Stimulated activated CD8-positive, alpha-beta memory T cell treated with anti-CD3 and anti-CD28 coated beads, Interleukin-4, amount 100 ng/mL, for 1 hour (primary cell): ENCODE measurements at places on chromosomes 5 and 9.

- no peak for DNase-seq
Measured at GRCh38 chr5:152560512-152561137, 155.5 kb upstream of the NMUR2 start.

- no peak for DNase-seq
Measured at GRCh38 chr5:61311056-61311610, 20.9 kb upstream of the ZSWIM6 start.

- DNase-seq, result no peak
Measured at GRCh38 chr5:147417135-147417813, 92.6 kb downstream of the DPYSL3 start.

GRCh38 chr9:121972501-121972981 is 120.6 kb downstream of the TTLL11 start:
- no peak for DNase-seq

DNA sequence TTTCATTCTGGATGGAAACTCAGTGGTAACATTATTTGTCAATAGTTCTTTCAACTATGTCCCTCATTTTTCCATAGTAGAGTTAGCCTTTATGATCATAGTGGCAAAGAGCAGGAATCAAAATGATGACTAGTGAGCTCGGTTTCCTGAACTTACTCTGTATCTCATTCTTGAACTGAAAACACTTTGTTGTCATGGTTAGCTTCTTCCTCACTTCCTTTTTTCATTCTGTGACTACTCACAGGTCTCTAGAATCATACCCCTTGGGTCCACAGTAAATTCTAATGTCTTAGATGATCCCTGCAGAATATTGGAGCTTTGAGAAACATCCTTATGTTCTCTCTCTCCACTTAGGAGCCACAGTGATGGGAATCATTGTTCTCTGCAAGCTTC is 29.4 kb upstream of the RECK start:
- no peak for DNase-seq

- DNase-seq, result no peak
Measured at GRCh38 chr5:68057191-68057590, 158.4 kb upstream of the PIK3R1 start.

DNA sequence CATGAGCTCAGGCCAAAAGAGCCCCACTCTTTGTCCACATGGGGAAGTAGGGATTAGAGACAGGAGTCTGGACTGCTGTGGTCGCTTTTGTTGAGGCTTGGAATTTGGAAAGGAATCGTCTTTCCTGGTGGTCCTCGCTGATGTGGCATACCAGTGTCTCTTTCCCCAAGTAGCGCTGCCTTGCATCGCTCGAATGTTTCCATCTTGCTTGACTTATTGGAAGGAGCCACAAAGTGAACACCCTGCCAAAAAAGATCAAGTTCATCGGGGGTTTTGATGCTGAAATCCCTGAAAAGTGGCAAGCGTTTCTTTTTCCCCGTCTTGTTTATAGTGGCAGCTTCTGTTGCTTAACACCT is 161.3 kb downstream of the MACROH2A1 start:
- DNase-seq, result no peak

DNA sequence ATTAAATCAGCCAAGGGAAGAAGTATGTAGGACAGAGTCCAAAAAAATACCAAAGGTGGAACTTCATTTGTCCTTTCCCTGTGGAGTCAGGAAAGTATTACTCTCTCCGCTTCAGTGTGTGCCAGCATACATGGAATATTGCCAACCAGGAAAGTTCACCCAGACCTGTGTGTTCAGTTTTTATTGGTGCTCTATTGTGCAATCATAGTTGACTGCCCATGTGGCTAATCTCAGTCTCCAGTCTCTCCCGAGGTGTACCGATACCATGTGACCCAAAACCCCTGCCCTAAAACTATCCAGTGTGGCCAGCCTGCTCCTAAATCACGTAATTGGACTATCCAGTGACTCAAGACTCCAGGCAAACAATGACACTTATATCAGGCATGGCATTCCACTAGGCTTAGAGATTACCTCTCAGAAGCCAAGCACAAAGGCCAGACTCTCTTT is 38.8 kb downstream of the NFX1 start:
- DNase-seq, result no peak

DNA sequence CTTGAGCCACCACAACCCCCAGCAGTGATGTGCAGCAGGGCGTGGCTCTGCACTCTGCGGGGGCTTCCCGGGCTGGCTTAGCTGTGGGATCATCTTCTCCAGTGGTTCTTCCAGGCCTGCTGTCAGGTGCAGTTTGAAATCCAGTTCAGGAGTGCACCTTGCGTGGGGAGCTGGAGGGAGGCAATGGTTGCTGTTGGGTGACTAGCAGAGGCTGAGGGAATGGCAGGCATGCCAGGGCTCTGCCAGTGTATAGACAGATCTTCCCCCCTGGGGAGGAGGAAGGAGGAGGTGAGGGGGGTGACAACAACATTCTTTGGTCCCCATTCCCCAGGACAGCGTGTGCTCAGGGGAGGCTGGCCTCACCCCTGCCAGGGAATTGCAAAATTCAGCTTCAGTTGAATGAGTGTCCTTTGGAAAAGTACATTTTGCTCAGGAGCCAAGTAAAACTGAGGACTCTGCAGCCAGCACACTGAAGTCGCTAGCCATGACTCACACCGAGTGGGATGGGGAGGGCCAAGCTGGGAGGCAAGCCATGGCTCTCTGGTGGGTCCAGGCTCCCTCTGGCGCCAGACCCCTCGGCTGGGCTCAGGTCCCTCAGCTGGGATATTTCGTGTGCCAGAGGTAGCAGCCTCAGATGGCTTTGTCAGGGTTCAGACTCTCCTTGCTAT is 35.0 kb downstream of the ERGIC1 start:
- DNase-seq, result no peak

GRCh38 chr5:149001162-149001561 is 61.7 kb downstream of the SH3TC2 start:
- no peak for DNase-seq

DNA sequence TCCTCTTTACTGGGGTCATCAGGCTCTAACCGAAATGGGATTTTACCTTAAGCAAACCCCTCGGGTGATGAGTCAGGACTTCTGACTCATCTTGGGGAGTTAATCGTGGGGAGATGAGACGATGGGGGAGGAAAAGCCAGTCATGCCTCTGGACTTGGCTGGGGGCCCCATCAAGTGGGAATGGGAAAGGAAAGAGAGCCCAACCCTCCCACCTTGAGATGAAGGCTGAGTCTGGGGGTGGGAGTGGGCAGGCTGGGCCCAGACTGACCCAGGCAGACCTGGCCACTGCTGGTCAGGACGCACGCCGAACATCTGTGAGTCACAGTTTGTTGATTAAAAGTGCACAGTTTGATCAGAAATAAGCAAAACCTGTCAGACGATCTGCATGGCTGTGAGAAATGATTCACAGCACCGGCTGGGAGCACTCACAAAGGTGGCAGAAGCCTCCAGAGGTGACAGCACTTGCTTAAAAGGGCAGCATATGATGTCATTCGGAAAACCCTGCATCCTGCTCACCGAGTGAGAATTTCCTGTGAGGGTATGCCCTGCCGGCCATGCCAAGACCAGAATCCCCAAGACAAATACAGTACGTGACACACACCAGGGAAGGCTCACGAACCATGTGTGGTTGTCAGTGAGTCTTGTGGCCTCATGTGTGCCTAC is 50.0 kb upstream of the SLC25A51 start:
- DNase-seq, result no peak

DNA sequence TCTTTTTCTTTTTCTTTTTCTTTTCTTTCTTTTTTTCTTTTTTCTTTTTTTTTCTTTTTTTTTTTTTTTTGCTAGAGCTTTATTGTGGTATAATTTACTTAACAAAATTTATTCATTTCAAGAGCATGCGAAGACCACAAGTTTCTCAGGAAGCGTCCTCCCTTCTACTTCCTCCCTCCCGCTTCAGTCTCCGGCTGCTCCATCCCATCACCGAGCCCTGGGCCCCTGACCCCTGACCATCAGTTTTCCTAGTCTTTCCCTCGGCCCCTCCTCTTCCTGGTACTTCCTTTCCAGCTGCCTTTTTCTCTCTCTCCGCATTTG is 34.7 kb downstream of the C9orf152 start:
- no peak for DNase-seq

DNA sequence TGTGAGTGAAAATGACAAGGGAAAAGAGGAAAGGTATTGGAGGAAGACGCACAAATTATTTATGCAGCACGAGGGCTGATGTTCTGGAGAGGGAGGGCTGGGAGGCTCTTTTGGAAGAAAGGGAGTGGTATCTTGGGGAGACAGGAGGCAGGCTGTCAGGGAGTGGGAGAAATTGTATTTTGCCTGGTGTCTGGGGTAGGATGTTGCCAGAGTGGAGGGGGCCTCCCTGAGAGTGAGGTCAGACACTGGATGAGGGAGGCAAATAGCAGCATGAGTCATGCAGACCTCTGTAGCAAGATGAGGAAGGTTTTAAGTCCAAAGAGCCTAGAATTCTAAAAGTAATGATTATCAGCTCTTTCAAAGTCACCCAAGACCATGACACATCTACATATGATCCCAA is 158.0 kb downstream of the DMRT2 start:
- no peak for DNase-seq

DNA sequence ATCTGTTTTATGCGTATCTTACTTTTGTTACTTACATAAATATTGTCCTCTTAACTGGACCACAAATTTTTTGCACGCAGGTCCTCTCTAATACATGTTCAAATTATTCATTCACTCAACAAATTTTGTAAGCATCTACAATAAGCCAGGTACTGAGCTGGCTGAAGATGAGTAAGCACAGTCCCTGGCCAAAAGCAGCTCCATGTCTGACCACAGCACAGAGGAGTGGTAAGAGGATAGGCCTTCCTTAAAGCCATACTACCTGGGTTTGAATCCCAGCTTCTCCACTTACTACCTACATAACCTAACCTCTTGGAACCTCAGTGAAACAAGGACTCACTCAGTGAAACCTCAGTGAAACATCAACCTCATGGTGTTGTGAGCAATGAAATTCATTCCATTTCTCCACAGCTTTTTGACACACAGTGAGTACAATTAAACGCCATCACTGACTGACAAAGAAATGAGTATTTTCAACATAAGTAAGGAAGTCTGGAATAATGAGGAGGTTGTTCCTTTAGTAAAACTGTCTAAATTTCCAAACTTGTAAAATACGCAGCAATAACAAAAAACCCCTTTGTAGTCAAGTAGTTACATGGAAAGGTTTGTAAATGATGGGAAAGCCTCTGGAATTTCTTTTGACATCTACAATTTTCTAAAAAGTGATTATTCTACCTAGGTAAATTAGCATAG is 15.0 kb downstream of the PTAR1 start:
- no peak for DNase-seq

DNA sequence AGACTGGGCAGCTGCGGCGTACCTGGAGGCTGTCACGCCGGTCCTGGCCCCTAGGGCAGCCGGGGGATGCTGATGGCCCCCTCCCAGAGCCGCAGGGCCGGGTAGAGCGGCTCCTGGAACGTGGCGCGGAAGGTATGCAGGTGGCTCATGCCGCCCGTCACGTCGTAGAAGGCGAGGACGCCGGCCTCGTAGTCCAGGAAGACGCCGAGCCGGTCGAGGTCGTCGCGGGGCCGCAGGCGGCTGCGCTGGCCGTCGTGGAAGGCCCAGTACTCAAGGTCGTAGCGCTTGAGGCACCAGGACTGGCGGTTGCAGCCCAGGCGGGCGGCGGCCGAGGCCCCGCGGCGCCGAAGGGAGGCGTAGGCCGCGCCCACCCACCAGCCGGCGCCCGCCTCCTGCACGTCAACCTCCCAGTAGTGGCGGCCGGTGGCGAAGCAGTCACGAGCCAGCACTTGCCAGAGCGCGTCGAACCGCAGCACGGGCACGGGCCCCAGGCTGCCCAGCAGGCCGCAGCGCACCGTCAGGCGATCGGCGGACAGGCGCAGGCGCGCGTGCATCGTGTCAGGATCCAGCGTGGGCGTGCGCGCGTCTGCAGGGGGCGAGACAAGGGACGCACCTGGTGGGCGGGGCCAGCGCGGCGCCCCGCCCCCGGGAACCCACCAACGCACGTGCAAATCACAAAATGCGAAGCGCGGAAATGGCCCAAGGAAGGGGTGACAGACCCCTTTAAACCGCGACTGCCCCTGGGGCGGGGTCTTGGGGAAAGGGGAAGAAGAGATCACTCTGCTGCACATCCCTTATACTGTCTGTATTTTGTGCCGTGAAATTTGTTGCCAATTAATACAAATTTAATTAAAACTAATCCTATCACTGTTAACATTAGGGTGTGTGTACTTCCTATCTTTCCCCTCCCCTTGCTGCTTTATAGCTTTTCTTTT is 31.2 kb downstream of the NANS start:
- DNase-seq, result no peak

DNA sequence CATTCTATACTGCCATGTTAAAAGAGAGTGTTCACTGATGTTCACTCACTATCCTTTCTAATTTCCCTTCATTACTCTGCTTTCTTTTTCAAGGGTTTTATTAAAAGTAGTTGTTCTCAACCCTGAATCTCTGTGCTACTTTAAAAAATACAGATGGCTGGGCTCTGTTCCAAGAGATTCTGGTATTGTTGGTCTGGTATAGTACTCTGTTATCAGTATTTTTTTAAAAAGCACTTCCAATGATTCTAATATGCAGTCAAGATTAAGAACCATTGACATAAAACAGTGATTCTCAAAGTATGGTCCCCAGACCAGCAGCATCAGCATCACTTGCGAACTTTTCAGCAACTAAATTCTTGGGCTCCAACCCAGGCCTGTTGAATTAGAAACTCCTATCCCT is 77.0 kb upstream of the STARD4 start:
- DNase-seq, result no peak

DNA sequence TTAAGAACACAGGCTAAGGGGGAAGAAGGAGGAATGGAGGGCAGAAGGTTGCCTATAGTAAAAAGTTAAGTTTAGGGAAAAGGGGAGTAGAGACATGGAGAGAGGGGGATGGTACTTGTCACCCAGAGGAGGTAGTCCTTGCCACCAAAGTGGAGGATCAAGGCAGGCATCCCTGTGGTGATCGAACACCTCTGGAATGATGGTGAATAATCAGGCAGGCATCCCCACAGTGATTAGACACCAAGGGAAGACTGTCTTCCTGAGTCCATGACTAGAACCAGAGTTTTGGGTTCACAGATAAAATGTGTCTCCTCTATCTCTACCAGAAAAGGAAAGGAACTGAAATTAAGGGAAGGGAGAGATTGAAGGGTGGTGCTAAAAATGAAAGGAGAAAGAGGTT is 19.2 kb upstream of the HMGCS1 start:
- no peak for DNase-seq
